Activated naive CD4-positive, alpha-beta T cell (primary cell): ENCODE measurements at places on chromosomes 2 and 18.

DNA sequence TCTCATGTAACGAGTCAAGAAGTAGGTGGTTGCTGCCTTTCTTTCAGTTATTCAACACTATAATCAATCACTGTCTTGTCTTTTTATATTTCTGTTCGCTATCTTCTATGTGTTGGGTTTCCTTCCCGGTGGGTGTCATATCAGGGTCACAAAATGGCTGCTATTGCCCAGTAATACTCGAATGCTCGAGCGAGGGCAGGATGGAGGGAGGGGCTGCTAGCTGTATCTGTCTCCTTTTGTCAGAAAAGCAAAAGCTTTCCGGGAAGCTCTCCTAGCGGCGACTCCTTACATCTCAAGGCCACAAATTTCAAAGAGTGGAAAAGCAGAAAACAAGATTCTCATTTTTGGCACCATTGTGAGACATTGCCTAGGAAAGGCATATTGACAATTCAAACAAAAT, 16.4 kb upstream of the GALNT3 start:
- no peak for DNase-seq

GRCh38 chr2:64250751-64251423, 106.7 kb upstream of the PELI1 start:
- DNase-seq, result no peak

- no peak for DNase-seq
These were observed 116.0 kb upstream of the RAB27B start for GRCh38 chr18:54712306-54712705.

DNA sequence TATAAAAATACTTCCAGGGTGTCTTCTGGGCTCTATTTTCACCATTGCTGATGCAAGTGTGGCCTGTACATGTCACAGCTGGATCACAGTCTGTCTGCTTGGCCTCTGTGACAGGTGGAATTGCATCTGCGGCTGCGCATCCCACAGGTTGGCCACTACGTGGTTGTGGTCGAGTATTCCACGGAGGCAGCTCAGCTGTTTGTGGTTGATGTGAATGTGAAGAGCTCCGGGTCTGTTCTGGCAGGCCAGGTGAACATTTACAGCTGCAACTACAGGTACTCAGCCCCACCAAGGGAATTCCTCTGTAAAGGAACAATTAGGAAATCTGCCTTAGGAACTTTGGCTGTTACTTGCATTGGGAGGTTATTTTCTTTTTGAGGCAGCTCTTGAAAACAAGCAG, 144.5 kb downstream of the LAMA3 start:
- DNase-seq, result no peak

- DNase-seq, result no peak
These were observed 24.8 kb upstream of the EFEMP1 start for GRCh38 chr2:55948176-55948923.

- DNase-seq, result no peak
These were observed 80.5 kb upstream of the KIF5C start for GRCh38 chr2:148794558-148794957.

- no peak for DNase-seq
These were observed 50.3 kb upstream of the ID2 start for GRCh38 chr2:8631465-8632005.

DNA sequence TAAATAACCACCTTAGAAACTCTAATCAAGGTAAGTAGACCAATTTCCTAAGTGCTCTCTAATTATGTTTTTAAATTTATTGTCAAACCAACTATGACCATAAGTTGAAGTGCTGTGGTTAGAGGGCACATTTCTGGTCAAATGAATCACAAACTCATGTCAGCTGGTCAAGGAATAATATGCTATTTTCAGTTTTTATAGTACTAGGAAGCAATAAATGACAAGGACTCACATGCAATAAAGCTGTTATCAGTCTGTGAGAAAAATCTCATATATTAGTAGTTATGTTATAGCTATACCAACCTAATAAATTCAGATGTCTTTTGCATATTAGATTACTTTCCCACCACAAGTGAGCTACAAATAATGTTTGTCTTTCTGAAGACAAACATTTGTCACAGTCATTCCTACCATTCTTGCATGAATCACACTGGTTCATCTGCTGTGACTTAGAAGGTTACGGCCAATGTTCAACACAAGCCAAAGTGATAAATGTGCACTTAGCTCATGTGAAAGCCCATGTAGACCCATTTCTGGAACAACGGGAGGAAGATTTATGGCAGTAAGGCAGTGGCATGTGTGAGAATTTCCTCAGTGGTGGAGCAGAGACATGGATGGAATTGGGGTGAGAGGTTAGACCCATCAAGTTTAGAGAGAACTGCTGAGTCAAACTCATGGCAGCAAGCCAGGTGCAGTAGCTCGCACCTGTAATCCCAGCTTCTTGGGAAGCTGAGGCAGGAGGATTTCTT, 27.4 kb upstream of the CCNYL1 start:
- DNase-seq, result no peak

DNA sequence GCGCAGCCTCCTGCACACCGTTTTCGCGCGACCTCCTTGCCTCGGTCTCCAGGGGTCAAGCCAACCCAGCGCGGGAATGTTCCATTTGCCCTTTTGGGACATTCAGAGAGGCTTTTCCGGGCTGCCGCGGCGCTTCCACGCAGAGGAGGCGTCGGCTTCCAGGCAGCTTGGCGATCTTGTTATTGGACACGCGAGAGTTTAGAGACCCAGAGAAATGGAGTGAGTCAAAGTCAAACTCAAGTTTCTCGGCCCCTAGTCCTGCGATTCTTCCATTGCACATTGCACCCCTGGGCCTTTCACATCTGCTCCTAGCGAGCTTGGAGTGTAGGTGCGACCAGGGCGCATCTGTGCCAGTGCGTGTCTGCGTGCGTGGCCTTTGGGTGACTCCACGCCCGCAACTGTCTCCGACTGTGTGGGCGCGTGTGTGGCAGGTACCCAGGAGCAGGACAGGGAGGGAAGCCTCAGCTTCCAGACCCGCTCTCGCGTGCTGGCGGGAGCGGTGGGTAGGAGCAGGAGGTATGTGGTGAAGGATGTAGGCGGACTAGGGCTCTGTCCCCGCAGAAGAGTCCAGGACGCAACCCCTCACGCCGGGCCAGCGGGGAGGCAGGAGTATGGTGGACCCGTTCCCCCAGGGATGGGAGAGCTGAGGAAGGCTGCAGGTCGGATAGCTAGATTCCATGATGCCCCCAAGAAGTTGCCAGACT, 13.5 kb downstream of the SIX3 start:
- no peak for DNase-seq

GRCh38 chr2:121816797-121817196, 61.3 kb downstream of the TSN start:
- DNase-seq, result no peak

GRCh38 chr2:30663806-30664205, 143.4 kb downstream of the CAPN13 start:
- no peak for DNase-seq

DNA sequence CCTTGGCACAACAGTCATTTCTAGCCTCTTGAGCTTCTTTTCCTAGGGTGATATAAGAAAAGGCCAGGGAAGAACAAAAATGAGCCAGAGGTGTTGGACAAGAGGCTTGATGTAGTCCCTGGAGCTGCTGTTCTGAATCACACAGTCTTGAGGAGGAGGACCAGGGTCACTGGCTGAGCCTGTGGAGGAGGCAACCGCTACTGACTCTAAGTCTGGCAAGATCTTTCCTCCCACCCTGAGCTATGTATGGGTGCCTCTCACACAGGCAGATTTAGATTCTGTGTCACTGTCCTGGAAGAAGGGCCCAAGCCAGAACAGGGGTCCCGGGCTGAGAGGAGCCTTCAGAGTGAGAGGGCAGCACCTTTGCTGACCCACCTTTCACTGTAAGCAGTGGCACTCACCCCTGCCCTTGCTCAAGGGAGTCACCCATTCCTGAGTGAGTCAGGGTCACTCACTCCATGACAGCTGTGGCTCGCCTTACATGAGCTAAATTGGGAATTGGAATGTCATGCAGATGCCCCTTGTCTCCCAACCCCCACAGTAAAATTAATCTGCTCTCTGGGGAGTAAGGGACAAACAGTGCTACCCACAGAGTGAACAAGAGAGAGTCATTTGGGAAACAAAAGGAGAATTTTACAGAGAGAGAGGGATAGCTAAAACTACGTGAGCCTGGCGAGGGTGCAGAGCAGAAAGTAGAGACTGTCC, at the start of gene TRIM54:
Gene TRIM54, plus strand, starts transcription at position 575 of the 705 bp plus-strand sequence. CDS start 303 bp downstream, outside the sequence.
- no peak for DNase-seq

DNA sequence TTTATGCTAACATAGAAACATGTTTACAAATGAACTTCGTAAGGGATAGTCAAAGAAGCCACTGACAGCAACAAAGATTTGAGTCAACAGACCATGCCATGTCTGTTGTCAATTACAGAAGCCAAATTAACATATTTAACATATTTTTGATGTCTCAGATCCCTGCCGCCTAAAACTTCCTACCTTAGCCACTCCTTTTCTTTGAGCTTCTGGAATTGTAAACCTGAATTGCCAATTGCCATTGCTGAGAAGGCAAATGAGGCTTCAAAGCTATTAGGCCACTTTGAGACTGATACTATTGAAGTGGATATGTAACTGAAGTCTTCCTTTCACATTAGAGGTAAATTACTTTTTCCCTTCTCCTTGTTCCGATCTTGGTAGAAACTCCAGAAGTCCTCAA, 66.0 kb upstream of the DSEL start:
- no peak for DNase-seq

GRCh38 chr2:113894156-113894743, 4.4 kb downstream of the ACTR3 start:
- DNase-seq, result no peak

DNA sequence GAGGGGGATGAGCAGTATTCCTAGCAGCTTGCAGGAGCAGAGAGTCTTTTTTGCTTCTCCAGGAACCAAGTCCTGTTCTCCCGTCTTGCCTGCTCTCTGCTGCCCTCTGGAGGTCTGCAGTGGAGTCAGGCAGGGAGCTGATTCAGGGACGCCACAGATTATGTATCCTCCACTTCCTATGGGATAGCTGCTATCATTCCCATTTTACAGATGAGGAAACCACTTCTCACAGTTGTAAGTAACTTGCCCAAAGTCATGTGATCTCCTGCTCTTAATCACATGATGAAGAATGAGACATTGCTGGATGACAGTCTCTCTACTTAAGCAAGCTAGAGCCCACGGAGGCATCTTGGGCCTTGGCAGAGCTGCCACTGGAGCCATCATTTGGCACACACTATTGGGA, 8.3 kb downstream of the SLC4A5 start:
- DNase-seq, result peak; percentile 63

- no peak for DNase-seq
These were observed 41.3 kb upstream of the GYPC start for GRCh38 chr2:126614524-126615227.

- no peak for DNase-seq
These were observed 80.9 kb upstream of the SLC66A3 start for GRCh38 chr2:11074246-11074820.

DNA sequence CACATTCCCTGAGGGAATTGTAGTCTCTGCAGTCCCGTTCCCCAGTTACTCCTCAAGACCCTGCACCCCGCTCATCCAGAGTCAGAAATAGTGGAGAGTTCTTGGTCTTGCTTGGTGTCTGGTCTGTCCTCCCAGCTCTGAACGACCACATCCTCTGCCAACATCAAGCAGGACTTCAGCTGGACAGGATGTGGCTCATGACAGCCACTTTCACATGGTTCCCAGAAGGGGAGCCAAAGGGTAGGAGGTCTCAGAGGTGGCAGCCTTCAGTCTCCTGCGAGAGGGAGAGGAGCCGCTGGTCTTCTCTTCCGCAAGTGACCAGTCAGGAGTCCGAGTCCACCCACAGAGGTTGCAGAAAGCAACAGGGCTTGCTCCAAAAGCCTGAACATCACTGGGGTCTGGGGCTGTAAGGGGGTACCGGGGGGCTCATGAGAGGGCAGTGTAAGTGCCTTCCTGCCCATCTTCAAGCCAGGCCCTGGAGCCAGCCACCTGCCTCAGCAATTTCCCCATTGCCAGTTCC, 29.8 kb downstream of the B3GNT7 start:
- no peak for DNase-seq

DNA sequence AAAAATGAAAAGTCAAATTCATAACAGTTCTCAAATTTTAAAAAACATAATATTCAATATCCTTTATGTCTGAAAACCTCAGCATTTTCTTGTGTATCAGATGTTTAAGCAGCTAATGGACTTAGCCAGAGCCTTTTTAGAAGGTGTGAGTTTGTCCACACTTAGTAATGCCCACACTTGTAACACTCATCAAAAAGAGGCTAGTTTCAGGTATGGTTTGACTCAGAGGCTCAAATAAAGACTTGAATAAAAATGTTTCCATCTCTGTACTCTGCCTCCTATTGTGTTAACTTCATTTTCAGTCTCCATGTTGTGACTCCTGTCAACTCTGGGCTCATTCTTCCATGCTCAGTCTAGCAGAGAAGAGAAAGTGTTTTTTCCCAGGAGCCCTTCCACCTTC, 311.6 kb downstream of the IRS1 start:
- DNase-seq, result no peak

- no peak for DNase-seq
These were observed 17.8 kb upstream of the DGKD start for GRCh38 chr2:233336541-233336940.

DNA sequence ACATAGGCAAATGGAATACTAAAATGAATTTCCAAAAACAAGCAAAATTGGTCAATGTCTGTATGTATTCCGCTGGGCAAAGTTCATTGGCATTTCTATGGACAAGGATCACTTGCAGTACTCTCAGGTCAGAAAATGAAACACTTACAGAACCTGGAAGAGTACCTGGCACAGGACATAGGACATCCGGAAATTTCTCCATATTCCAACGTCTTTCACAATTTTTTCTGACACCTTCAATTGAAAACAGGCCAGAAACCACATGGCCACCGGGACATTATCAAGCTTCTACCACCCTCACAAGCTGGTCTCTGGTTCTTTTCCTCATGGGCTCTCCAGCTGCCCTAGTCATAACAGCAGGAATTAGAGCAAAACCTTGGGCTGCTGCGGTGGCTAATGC, 96.9 kb upstream of the MSH6 start:
- DNase-seq, result no peak
